ENCODE measurements at places on chromosomes 1 and 21. TPM values are rescaled to one million over a fixed set of nuclear protein-coding genes. Genes with fewer than 3 reads are reported as not detected.

The TMPRSS2 gene
- 566 TPM for total RNA-seq

- DNase-seq: no peak
These were observed 28.7 kb downstream of the MTARC1 start for GRCh38 chr1:220815409-220815808.

The PDZK1 gene
- 1.1 TPM for total RNA-seq

The FCRL2 gene
- 0.51 TPM for total RNA-seq

- no peak for DNase-seq
These were observed 45.3 kb upstream of the PARP1 start for GRCh38 chr1:226453015-226453704.

DNA sequence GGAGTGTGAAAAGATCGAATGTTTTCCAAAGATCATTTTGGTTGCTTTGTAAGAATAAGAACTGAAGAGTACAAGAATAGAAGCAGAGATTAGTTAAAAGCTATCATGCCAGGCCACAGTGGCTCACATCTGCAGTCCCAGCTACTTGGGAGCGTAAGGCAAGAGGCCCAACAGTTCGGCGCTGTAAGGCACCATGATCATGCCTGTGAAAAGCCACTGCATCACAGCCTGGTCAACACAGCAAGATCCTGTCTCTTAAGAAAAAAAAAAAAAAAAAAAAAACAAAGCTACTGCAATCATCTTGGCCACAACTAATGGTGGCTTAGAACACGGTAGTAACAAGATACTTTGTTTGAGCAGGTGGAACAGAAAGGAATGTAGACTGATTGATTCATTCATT lies 116.2 kb downstream of the EIF4G3 start:
- DNase-seq: no peak
